Activated T-cell treated with anti-CD3 and anti-CD28 coated beads, Interleukin-2, amount 50 U/mL, for 72 hours (primary cell): ENCODE measurements at places on chromosomes 1 and 21. TPM values are rescaled to one million over a fixed set of nuclear protein-coding genes. Genes with fewer than 3 reads are reported as not detected.
A peak's percentile ranks its signal among the peaks of the same experiment; 100 is the strongest.

Gene CD34
- 0.05 TPM for total RNA-seq

Gene SPATA17
- total RNA-seq, result not detected

Gene KLHDC9
- 7.1 TPM for total RNA-seq

- peaks cover 5% of the 10 kb centered on the region for H3K4me1 ChIP-seq
- H3K4me3 ChIP-seq, result no peak overlapping the region
- no peak overlapping the region for H3K27ac ChIP-seq
- H3K27me3 ChIP-seq, result no peaks in the 10 kb centered on the region
These were observed 129.2 kb downstream of the DHRS3 start for GRCh38 chr1:12488666-12489354.

GRCh38 chr1:197024460-197024859 is 42.6 kb downstream of the F13B start:
- H3K27me3 ChIP-seq, result no peaks in the 10 kb centered on the region
- DNase-seq, result no peak
- no peaks in the 10 kb centered on the region for H3K4me1 ChIP-seq
- H3K4me3 ChIP-seq, result no peak overlapping the region
- peak overlapping the region; percentile 23 for H3K27ac ChIP-seq

GRCh38 chr1:106480629-106481028 is 575.8 kb upstream of the PRMT6 start:
- H3K4me3 ChIP-seq, result no peak overlapping the region
- no peaks in the 10 kb centered on the region for H3K27me3 ChIP-seq
- DNase-seq, result no peak
- no peak overlapping the region for H3K27ac ChIP-seq

DNA sequence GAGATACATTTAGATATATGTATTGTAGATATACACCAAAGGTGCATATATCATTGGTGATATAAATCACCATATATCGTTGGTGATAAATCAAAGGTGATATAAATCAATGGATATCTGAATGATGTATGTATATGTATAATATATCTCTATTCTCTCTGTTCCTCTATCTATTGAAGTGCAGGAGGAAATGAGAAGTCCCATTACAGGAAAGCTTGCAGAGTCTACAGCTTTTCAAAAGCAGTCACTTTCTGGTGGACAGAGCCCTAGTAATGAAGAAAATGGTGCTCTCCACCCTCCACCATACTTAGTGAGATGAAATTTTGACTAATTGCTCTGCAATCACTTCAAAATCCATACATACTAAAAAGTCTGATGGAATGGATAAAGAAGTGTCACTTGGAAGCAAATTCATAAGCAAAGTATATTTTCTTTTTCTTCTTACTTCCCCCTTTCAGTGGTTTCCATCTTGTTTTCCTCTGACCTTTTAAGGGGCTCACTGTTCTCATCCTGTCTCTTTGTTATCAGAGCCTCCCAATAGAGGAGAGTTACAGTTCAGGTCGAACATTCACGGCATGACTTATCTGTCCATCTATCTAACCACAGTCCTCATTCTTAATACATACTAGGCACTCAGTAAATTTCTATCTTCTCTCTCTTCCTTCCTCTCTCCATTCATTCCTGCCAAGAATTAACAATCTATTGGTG is 227.2 kb downstream of the KCNJ6 start:
- H3K4me1 ChIP-seq, result no peaks in the 10 kb centered on the region
- peaks cover 5% of the 10 kb centered on the region for H3K27me3 ChIP-seq
- no peaks in the 10 kb centered on the region for H3K36me3 ChIP-seq
- DNase-seq, result no peak

DNA sequence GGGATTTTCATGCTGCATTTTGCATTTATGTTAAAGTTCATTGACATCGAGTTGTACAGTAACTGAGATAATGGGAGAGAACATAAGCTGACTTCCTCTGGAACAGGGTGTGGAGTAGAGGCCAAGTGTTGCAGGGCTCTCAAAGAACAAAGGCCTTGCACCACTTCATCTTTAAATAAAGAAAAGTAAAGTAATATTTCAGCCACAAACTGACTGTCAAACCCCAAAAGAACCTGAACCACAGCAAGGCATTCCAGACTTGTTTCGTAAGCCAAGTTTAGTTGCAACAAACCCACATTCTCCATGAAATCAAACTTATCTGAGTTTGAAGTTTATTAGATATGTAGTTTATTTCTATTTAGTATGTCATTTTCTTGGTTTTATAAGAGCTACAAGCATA is 19.1 kb upstream of the HMGCS2 start:
- no peak overlapping the region for H3K27ac ChIP-seq
- peaks cover 22% of the 10 kb centered on the region for H3K4me1 ChIP-seq
- peaks cover 25% of the 10 kb centered on the region for H3K27me3 ChIP-seq

DNA sequence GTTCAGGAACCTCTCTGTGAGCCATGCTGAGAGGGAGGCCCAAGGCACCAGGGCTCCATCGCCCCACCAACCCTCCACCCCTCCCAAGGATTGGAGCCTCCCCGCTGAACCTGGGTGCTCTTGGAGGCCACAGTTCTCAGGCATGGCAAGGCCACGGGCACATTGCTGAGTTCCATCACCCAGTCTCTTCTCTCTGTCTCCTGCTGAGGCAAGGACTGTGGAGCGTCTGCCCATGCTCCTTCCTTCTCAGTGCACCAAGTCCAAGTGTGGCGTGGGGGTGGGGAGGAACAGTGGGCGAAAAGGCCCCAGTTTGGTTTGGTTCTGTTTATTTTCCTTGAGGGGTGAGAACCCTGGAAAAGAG is 2.8 kb upstream of the KNCN start:
- H3K27ac ChIP-seq, result no peak overlapping the region
- no peak for DNase-seq
- no peak overlapping the region for H3K4me3 ChIP-seq
- no peaks in the 10 kb centered on the region for H3K36me3 ChIP-seq
- peaks cover 7% of the 10 kb centered on the region for H3K4me1 ChIP-seq

GRCh38 chr1:209850342-209850979 is 22.7 kb downstream of the UTP25 start:
- peaks cover 6% of the 10 kb centered on the region for H3K36me3 ChIP-seq
- DNase-seq, result peak; percentile 30

- H3K27ac ChIP-seq, result no peak overlapping the region
- no peak for DNase-seq
- H3K27me3 ChIP-seq, result no peaks in the 10 kb centered on the region
- H3K4me3 ChIP-seq, result no peak overlapping the region
- peaks cover 22% of the 10 kb centered on the region for H3K4me1 ChIP-seq
These were observed 3.8 kb upstream of the B3GALT2 start for GRCh38 chr1:193190096-193190744.

DNA sequence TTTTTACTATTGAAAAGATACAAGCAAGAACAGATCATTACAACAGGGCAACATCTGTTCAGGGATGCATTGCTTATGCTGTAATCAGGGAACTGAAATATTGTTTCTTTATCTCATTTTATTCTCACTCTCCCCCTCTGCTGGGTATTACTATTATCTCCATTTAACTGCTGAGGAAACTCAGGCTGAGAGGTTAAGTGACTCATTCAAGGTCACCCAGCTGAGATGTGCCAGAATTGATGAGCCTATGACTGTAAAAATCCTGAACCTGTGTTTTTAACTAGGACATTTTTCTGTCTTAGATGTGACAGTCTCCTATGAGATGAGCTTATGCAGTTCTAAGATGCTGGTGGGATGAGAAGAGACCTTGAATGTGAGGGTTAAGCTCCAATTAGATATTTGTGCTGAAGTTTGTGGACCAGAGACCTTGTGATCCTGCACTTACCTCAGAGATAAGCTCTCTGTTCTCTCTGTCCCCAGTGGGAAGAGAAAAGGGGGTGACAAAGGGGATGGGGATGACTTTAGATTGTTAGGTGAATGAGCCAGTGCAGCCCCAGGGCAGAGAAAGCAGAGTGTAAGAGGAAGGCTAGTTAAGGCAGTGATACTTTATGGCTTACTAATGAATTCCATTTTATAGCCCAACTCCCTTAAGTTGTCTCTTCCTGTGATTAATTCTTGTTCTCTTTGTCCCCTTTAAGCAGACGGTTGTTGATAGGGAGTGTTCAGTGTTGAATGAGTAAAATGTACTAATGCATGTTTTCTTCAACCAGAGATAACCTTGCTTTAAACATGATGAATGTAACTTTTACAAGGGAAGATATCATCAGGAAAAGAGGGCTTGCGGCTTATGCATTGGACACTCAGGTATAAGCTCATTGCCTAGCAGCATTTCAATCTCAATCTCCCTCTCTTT is 111.4 kb downstream of the HLX start:
- peaks cover 7% of the 10 kb centered on the region for H3K27me3 ChIP-seq
- H3K36me3 ChIP-seq, result no peaks in the 10 kb centered on the region
- no peak overlapping the region for H3K27ac ChIP-seq
- no peak for DNase-seq
- H3K4me1 ChIP-seq, result no peaks in the 10 kb centered on the region

DNA sequence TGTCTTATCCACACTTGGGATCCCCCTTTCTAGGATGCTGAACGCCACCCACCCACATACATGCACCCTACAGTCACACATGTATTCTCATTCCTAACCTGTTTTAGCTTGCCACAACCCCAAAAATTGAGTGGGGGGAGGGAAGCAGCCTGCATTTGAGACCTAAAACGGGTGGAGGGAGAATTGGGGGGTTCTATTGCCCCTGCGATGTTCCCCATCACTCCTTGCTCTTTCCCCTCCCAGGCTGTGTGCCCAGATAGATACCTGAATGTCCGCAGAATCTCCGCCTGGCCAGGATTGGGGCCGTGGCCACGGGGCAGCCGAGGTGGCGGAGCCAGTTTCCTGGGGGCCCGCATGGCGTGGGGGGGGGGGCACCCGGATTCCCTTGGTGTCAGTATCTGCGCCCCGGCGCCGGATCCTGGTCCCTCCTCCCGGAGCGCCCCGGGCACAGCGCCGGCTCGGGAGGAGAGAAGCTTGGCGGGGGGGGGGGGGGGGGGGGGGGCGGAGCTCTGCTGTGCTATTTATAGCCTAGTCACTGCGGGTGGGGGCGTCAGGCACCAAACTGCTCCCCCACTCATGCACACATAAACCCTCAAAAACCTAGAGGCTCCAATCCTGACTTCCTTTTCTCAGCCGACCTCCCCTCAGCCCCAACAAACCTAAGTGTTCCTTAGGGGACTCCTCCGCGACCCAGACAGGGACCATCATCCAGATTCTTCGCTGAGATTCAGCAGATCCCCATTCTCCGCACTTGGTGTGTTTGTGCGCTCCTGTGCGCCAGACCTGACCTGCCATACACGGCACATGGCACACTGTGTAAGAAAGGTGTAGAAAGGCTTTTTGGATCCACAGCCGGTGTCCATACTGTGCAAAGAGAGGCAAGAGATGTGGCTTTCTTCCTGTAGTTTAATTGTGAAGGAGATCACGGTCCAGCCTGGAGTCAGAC is 1.9 kb downstream of the ANKRD34A start:
- peak overlapping the region; percentile 90 for H3K4me3 ChIP-seq
- peaks cover 58% of the 10 kb centered on the region for H3K4me1 ChIP-seq
- H3K27me3 ChIP-seq, result no peaks in the 10 kb centered on the region
- H3K36me3 ChIP-seq, result peaks cover 5% of the 10 kb centered on the region

DNA sequence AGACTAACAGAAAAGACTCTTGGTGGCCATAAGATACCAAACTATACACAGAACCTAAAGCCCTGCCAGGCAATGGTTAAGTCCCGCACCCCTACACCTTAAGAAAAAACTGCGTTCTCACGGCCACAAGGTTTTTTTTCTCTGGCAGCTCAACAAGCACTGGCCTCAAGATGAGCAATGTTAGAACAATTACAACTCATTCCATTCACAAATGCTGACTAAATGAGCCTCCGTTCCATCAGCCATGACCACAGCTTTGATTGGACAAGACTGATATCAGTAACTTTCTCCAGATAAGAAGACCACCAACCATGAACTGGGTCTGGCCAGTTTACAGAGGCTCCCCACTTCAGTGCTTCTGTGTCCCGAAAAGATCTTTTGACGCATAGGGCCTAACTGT is 31.9 kb downstream of the SEC16B start:
- H3K4me1 ChIP-seq, result no peaks in the 10 kb centered on the region
- no peak overlapping the region for H3K4me3 ChIP-seq
- H3K36me3 ChIP-seq, result no peaks in the 10 kb centered on the region
- DNase-seq, result no peak
- H3K27ac ChIP-seq, result no peak overlapping the region
